Activated T-helper 9 cell treated with anti-CD3 and anti-CD28 coated beads, Interleukin-2, amount 50 U/mL, for 16 hours (primary cell): ENCODE measurements at places on chromosomes 7 and 10.

GRCh38 chr10:95312986-95313495 lies 22.2 kb upstream of the PDLIM1 start:
- no peak for DNase-seq

DNA sequence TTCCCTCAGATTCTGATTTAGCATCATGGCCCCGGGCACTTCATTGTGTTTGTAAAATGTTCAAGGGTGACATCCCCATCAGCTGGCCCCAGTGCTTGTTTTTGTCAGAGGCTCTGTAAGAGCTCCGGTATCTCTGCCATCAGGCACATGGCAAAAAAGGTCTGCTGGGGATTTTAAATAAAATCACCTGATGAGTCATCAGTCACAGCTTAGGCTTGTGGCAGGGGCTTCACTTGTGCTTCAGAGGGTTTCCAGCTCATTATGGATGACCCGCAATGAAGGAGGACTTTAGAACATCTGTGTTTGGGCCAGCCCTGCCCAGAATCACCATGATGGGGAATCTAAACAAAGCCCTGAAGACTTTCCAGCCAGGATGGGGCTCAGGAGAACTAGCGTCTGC lies 259.9 kb downstream of the ZEB1 start:
- no peak for DNase-seq

DNA sequence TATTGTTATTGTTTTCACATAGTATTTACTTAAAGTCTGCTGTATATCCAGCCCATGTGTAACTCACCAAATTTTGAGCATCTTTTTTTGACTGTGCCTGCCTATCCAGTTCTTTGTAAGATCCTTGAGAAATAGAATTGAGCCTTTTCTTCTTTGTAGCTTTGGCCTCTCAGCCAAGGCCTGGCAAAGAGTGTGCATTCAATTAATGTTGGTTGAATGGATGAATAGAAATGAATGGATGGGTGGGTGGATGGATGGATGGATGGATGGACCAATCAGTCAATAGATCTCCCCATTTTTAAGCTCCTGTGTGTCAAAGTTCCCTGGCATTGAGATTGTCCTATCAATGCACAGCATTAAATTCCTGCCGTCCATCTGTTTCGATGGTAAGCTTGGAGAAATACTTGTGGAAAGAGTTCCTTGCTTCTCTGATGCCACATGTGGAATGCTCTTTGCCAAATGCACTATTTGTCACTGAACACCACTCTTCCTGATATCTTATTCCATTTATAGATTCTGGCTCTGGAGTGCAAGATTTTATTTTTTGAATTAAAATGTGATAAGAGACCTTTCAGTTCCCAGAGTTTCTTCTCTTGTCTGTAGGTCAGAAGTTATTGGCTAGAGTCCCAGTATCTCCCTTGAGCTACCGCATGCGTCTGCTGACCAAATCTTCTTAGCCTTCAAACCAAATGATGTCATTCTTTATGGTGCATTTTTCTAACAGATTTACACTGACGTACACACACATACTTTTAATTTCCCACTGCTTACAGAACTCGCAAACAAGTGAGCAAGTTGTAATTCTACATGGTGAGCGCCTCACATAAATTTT lies 20.7 kb upstream of the ADRB1 start:
- no peak for DNase-seq

GRCh38 chr10:87915989-87916388 lies 52.6 kb downstream of the PTEN start:
- no peak for DNase-seq

DNA sequence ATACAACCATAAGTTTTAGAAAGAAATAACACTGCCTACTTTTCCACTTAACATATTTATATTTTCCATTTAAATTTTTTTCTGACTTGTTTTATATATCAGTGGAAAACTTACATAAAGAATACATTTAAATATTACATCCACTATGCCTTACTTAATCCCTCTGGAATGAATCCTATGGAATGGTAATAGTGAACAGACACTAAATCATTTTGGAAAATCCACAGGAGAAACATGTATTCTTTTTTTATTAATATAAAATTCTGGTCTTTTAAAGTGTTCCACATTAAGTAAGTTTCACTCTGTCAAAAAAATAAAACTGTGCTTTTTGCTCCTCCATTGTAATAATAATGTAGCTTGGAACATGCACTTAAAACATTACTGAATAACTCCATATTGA lies 236.8 kb upstream of the LRRN3 start:
- no peak for DNase-seq

- DNase-seq = no peak
These were observed 516.0 kb downstream of the REEP3 start for GRCh38 chr10:64037071-64037661.

DNA sequence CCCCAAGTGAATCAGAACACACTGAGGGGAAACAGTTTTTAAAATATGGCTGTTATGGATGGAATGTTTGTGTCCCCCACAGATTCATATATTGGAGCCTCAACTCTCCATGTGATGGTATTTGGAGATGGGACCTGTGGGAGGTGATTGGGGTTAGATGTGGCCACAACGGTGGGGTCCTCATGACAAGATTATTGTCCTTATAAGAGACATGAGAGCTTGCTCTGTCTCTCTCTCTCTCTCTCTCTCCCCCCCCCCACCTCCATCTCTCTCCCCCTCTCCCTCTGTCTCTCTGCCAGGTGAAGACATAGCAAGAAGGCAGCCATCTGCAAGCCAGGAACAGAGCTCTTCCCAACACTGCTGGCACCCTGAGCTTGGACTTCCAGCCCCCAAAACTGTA lies 315.8 kb upstream of the MGMT start:
- no peak for DNase-seq
